ENCODE measurements at places on chromosomes 6 and 20. TPM values are rescaled to one million over a fixed set of nuclear protein-coding genes. Genes with fewer than 3 reads are reported as not detected.

The PACSIN1 gene
- total RNA-seq = 5.6 TPM

The MAP3K5 gene
- 6.7 TPM for total RNA-seq

The FABP7 gene
- not detected for total RNA-seq

The BPI gene
- total RNA-seq = not detected

The GJA10 gene
- not detected for total RNA-seq

The VEGFA gene
- total RNA-seq = 132 TPM

GRCh38 chr6:153328194-153328593, 197.1 kb upstream of the RGS17 start:
- no peaks in the 10 kb centered on the region for H3K4me1 ChIP-seq
- no peak overlapping the region for H3K27ac ChIP-seq
- DNase-seq = no peak
- H3K36me3 ChIP-seq = no peaks in the 10 kb centered on the region
- no peak overlapping the region for H3K4me3 ChIP-seq
- no peaks in the 10 kb centered on the region for H3K27me3 ChIP-seq

DNA sequence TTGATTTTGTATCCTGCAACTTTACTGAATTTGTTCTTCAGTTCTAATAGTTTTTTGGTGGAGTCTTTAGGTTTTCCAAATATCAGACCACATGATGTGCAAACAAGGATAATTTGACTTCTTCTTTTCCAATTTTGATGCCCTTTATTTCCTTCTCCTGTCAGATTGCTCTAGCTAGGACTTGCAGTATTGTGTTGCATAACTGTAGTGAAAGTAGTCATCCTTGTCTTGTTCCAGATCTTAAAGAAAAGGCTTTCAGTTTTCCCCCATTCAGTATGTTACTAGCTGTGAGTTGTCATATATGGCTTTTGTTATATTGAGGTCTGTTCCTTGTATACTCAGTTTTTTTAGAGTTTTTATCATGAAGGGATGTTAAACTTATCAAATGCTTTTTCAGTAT, 4.6 kb downstream of the MICB start:
- H3K4me3 ChIP-seq = no peak overlapping the region
- DNase-seq = no peak
- no peaks in the 10 kb centered on the region for H3K36me3 ChIP-seq
- no peaks in the 10 kb centered on the region for H3K27me3 ChIP-seq
- no peaks in the 10 kb centered on the region for H3K4me1 ChIP-seq

DNA sequence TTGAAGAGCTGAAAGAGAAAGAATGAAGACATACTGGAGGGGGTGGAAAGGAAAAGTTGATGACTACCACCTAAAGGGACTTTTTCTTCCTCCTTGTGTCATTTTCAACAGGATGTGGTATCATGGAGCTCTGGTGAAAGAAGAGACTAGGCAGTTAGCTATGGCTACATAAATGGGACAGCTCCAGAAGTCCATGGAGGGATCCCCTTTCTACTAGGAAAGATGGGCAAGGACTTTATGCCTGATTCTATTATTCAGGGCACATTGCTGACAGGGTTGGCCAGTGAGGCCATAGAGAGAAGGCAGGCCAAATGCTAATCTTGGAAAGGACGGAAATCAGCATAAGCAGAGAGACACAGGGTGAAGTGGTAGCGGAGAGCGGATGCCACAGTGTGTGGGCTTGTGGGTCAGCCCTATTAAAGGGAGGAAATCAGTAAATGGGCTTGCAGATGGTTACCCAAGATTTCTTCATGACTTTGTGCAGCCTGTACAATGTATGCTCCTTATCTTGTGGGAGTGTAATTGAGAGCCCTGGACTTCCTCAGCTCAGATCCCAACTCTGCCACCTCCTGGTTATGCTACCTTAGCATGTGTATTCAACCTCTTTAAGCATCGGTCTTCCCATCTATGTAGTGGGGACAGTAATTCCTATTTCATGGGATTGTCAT, 77.4 kb upstream of the TMEM170B start:
- H3K4me3 ChIP-seq = no peak overlapping the region
- no peaks in the 10 kb centered on the region for H3K4me1 ChIP-seq
- DNase-seq = no peak
- no peak overlapping the region for H3K27ac ChIP-seq
- no peaks in the 10 kb centered on the region for H3K27me3 ChIP-seq

GRCh38 chr6:24506814-24507520, 12.2 kb downstream of the ALDH5A1 start:
- no peaks in the 10 kb centered on the region for H3K27me3 ChIP-seq
- peaks cover 28% of the 10 kb centered on the region for H3K36me3 ChIP-seq
- H3K4me3 ChIP-seq = no peak overlapping the region
- H3K27ac ChIP-seq = no peak overlapping the region
- DNase-seq = no peak

- H3K27me3 ChIP-seq = no peaks in the 10 kb centered on the region
- no peak overlapping the region for H3K27ac ChIP-seq
- H3K4me3 ChIP-seq = no peak overlapping the region
- H3K36me3 ChIP-seq = peaks cover 46% of the 10 kb centered on the region
- no peak for DNase-seq
Measured at GRCh38 chr6:32116674-32117073, 7.5 kb upstream of the TNXB start.

DNA sequence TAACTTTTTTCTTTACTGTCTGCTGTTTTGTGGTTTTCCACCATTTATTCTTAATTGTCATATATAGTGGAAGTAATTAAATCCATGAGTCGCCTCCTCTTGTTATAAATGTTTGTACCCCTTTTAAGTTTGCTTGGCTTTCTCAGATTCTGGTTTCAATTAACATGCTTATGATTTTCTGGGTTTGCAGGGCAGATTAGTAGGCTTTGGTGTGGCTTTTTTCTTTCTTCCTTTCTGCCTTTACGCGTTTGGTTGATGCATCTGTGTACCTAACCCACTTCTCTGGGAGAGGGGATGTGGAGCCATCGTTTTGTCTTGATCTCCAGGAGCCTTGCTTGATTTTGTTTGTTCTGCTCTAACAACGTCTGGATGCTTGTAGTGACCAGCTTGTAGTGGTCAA, 100.4 kb downstream of the JARID2 start:
- no peak for DNase-seq
- H3K4me1 ChIP-seq = no peaks in the 10 kb centered on the region
- no peaks in the 10 kb centered on the region for H3K36me3 ChIP-seq
- no peaks in the 10 kb centered on the region for H3K27me3 ChIP-seq
- H3K4me3 ChIP-seq = no peak overlapping the region

DNA sequence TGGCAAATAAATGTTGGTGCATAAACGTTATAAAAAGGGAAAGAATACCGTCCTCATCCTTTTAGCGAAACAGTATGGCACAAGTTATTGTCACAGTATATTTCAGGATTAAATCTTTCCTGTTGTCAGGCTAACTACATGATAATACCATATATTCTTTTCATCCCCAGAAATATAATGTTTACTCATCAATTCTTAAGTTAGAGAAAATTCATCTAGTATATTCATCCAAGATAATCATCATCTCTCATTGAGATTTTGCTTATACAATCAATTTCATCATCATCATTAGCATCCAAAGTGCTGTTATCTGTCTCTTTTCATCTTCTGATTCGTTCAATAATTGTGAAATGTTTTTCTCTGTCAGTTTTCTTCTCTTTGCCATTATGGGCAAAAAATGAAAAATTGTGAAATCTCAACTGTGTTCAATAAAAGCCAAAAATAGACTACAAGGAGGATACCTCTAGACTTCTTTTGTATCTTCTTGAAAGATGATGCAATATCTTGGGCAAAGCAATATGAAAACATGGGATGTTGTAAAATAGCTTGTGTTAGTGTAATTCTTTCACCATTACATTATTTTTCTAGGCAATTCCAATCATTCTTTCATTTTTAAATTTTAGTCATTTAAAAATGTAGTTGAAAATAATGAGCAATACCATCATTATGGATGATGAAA, 2.6 kb downstream of the SPACA1 start:
- no peaks in the 10 kb centered on the region for H3K4me1 ChIP-seq
- DNase-seq = no peak
- no peaks in the 10 kb centered on the region for H3K27me3 ChIP-seq
- no peak overlapping the region for H3K4me3 ChIP-seq
- H3K27ac ChIP-seq = no peak overlapping the region
- H3K36me3 ChIP-seq = no peaks in the 10 kb centered on the region

DNA sequence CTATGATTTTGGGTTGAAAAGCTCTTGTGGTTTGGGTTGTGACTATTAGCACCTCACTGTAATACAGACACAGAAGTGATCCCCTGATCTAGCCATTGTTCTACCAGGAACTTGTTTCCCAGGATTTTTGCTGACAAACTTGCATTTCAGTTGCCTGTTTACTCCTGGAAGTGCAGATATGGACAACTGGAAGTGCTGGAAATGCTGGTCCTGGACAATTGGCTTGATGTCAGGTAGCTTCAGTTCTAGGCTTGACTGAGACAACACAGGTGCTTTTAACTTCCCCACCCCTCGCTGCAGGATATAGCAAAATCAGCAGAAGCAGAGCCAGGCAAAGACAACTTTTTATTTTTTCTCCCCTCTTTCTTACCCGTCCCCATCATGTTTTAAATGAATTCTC, 27.1 kb upstream of the FBXO30 start:
- no peak for DNase-seq
- H3K4me3 ChIP-seq = no peak overlapping the region
- no peaks in the 10 kb centered on the region for H3K36me3 ChIP-seq
- H3K27ac ChIP-seq = no peak overlapping the region
- no peaks in the 10 kb centered on the region for H3K27me3 ChIP-seq
- H3K4me1 ChIP-seq = no peaks in the 10 kb centered on the region

GRCh38 chr20:61571221-61571620, 319.2 kb downstream of the CDH4 start:
- H3K27ac ChIP-seq = no peak overlapping the region
- H3K4me3 ChIP-seq = no peak overlapping the region
- DNase-seq = no peak
- H3K4me1 ChIP-seq = no peaks in the 10 kb centered on the region
- no peaks in the 10 kb centered on the region for H3K27me3 ChIP-seq

DNA sequence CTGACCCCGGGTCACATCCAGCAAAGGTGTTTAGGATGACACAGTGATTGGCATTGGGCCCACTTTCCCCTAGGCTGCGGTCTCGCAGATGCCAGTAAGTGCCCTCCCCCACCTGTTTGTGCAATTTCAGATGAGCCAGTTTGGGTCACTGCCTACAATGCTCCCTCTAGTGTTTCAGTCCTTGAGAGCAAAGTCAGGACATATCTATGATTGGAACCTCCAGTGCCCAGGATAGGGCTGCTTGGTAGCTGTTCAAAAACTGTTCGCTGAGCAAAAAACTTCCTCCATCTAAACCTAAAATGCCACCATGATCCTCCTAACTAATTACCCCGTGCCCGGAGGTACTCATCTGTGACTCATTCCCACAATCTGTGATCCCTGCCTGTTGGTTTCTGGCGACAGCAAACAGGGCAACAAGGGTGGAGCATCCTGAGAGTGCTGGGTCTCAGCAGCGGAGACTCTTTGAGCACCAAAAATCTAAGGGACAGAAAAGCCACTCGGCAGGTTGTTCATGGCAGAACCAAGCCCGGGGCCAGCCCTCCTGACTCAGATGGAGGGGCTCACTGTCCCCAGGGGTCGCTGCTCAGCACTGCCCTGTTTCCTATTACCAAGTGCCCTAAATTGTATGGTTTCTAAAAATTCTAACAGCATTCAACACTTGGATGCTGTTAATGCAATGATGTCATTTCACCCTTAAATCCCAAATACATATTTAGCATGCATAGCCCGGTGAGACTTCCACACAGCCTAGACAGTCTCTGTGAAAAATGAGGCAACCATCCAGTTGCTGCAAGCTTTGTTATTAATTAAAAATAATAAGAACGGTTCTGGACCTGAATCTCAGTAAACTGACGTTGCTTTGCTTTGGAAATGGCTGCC, 5.0 kb downstream of the VSX1 start:
- peak; percentile 50 for DNase-seq
- peak overlapping the region; percentile 40 for H3K4me3 ChIP-seq
- no peak overlapping the region for H3K27ac ChIP-seq
- H3K4me1 ChIP-seq = no peaks in the 10 kb centered on the region
- no peaks in the 10 kb centered on the region for H3K36me3 ChIP-seq
- H3K27me3 ChIP-seq = peaks cover 3% of the 10 kb centered on the region

DNA sequence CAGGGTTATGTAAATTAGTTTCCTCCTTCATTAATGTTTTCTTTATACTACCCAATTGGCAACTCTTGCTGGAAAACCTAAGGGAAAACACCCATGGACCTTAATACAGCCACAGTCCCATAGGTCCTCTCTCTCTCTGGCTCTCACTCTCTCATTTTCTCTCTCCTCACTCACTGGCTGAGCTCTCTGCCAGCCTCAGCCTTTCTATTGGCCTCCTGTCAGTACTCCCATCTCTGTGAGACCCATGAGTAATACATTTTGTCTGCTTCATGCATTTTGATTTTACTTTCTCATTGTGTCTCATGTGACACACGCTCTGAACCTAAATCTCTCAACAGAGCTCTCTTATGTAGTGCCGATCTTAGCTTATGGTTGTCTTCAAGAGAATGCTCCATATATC, 907.5 kb downstream of the C6orf118 start:
- no peak for DNase-seq
- no peaks in the 10 kb centered on the region for H3K27me3 ChIP-seq
- H3K4me3 ChIP-seq = no peak overlapping the region
- no peak overlapping the region for H3K27ac ChIP-seq
- H3K4me1 ChIP-seq = no peaks in the 10 kb centered on the region

DNA sequence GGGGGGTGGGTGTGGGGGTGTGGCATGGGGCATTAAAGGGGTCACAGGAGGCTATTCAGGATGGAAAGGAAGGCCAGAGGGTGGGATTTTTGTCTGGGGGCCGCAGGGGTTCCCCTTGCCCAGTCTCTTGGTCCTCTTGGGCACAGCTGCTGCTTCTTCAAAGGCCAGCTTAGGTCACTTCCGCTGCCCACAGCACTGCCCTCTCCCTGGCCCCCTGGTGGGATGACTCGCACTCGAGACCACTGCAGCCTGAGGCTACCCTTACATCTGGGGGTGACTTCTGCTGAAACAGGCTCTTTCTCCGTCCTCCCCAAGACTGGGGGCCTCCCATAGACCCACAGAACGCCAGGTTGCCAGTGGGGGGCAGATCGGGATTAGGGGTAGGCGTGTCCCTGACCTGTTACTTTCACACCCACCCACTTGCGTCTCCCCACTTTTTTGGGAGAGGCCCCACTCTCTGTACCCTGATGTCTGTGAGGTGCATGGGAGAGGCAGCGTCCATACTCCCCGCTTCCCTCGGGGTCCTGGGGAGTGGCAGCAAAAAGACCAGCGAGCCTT, 1.3 kb downstream of the LKAAEAR1 start:
- no peak for DNase-seq
- H3K27ac ChIP-seq = no peak overlapping the region
- H3K27me3 ChIP-seq = peaks cover 7% of the 10 kb centered on the region
- H3K36me3 ChIP-seq = no peaks in the 10 kb centered on the region

GRCh38 chr20:25323496-25324246, 67.0 kb downstream of the ABHD12 start:
- peak; percentile 46 for DNase-seq
- peaks cover 22% of the 10 kb centered on the region for H3K4me1 ChIP-seq
- no peaks in the 10 kb centered on the region for H3K27me3 ChIP-seq
- H3K27ac ChIP-seq = no peak overlapping the region
- no peak overlapping the region for H3K4me3 ChIP-seq

All from right atrium auricular region (tissue), 2 donors.